ENCODE measurements at places on chromosomes 3 and 15.

GRCh38 chr15:48059791-48060190 is 61.0 kb upstream of the SLC24A5 start:
- DNase-seq = no peak

GRCh38 chr3:137294839-137295238 is 337.1 kb downstream of the IL20RB start:
- no peak for DNase-seq

DNA sequence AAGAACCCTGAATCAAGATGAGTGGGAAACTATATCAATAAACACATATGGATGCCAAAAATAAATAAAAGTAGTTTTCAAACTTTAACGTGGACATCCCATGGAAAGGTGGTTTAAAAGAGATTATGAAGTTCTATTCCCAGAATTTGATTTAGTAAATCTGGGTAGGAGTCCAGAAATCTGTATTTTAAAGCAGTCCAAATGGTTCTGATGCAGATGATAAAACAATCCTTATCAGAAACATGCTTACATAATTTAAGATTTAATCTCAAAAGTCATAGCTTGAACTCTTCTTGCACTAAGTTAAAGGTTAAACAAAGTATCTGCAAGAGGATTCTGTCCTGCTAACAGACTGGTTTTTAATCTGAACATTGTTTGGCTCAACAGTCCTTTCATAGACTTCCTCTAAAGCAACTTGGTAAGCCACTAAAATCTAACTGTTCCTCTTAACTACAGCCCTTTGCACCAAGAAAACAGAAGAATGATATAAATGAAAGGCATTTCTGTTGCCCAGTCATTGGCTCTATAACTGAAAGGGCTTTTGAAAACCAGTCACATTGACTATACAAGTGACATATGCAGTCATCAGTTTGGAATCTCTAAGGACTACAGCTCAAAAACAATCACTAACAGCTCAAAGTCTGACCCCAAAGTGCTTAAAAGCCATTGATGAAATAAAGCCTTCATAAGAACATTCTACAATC is 23.4 kb upstream of the MAP4 start:
- no peak for DNase-seq

GRCh38 chr3:152350139-152350538 is 81.4 kb downstream of the MBNL1 start:
- DNase-seq = no peak

- no peak for DNase-seq
Measured at GRCh38 chr15:75034615-75035014, 11.2 kb downstream of the PPCDC start.
